HCT116 (cell line): ENCODE measurements at places on chromosomes 5 and 9. TPM values are rescaled to one million over a fixed set of nuclear protein-coding genes. Genes with fewer than 3 reads are reported as not detected.

Gene PCDHGB6
- total RNA-seq, result 0.22 TPM

DNA sequence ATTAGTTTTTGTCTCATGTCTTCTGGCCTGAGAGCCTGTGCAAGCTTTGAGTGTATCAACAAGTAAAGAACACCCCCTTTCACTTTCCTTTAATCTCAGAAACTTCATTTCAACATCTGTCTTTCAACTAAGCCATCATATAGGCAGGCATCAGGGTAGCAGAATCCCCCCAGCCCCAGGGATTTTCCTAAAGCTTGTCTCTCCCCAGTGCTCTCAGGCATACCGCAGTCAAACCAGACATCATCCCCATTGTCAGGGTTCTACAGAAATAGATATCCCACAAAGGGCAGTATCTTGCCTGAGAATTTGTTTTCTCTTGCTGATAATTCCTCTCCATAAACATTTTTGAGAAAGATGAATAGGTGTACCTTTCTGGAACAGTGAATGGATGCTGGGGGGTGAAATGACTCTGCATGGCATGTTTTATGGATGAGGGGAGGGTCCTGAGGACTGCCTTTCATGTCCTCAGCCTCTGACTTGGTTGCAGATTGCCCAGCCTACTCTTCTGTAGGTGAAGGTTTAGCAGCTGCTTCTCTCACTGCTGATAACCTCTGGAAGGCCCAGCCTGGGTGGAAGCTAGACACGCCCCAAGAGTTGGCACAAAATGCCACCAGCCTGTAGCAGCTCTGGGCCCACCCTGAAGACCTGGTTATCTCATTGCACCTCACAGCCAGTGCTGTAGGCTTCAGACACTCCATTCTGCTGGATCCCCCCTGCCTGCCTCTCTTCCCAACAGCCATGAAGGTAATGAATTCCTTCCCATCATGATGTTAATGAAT is 20.5 kb upstream of the SHB start:
- no peaks in the 10 kb centered on the region for H3K36me3 ChIP-seq
- no peak overlapping the region for H3K4me3 ChIP-seq
- DNase-seq, result no peak
- H3K27ac ChIP-seq, result no peak overlapping the region
- no peaks in the 10 kb centered on the region for H3K4me1 ChIP-seq

- 0 out of 2 replicates have a peak, but pooled peaks cover 2% of the 10 kb centered on the region for H3K4me1 ChIP-seq
- no peak overlapping the region for H3K27ac ChIP-seq
- no peaks in the 10 kb centered on the region for H3K27me3 ChIP-seq
- no peak for DNase-seq
These were observed 1.6 kb upstream of the ZFP62 start for GRCh38 chr5:180862645-180863044.

Gene HRH2
- 0.12 TPM for total RNA-seq

DNA sequence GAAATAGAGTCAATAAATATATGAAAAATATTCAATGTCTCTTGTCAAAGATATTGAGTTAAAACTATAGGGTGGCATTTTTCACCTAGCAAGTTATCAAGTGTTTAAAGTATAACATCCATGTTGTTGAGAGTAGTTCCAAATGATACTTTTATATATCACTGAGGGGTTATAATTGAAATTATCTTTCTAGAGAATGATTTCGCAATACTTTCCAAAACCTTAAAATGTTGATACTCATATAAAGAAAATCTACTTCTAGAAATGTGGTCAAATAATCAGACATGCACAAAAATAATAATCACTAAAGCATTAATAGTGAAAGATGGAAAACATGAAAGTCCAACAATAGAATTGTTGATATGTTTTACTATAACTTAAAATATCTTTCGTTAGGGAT is 50.1 kb downstream of the OXCT1 start:
- no peak overlapping the region for H3K27ac ChIP-seq
- H3K27me3 ChIP-seq, result no peaks in the 10 kb centered on the region
- no peaks in the 10 kb centered on the region for H3K4me1 ChIP-seq
- no peak for DNase-seq
- no peaks in the 10 kb centered on the region for H3K36me3 ChIP-seq

Gene SEC24A
- total RNA-seq, result 16.8 TPM

GRCh38 chr9:34272101-34272541 is 56.9 kb downstream of the KIF24 start:
- no peaks in the 10 kb centered on the region for H3K4me1 ChIP-seq
- H3K36me3 ChIP-seq, result no peaks in the 10 kb centered on the region
- H3K27ac ChIP-seq, result no peak overlapping the region
- no peak for DNase-seq
- no peaks in the 10 kb centered on the region for H3K27me3 ChIP-seq
- H3K4me3 ChIP-seq, result no peak overlapping the region

Gene GLDC
- total RNA-seq, result 4.9 TPM

GRCh38 chr5:80978772-80979317 is 18.7 kb downstream of the RASGRF2 start:
- no peak overlapping the region for H3K27ac ChIP-seq
- H3K4me1 ChIP-seq, result no peaks in the 10 kb centered on the region
- no peak for DNase-seq
- no peak overlapping the region for H3K4me3 ChIP-seq
